ENCODE measurements at places on chromosomes 4 and X. TPM values are rescaled to one million over a fixed set of nuclear protein-coding genes. Genes with fewer than 3 reads are reported as not detected.
A peak's percentile ranks its signal among the peaks of the same experiment; 100 is the strongest.

DNA sequence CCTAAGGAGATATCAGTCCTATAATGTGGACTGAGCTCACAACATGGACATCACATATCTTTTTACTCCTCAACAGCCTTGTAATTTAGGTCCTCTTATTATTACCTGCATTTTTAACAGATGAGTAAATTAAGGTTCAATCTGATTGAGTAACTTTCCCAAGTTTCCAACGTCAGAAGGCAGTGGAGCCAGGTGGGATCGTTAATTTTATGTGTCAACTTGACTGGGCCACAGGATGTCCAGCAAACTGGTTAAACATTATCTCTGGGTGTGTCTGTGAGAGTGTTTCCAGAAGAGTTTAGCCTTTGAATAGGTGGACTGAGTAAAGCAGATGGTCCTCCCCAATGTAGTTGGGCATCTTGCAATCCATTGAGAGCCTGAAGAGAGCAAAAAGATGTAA, 59.0 kb upstream of the SLIT2 start:
- no peak for ATAC-seq

DNA sequence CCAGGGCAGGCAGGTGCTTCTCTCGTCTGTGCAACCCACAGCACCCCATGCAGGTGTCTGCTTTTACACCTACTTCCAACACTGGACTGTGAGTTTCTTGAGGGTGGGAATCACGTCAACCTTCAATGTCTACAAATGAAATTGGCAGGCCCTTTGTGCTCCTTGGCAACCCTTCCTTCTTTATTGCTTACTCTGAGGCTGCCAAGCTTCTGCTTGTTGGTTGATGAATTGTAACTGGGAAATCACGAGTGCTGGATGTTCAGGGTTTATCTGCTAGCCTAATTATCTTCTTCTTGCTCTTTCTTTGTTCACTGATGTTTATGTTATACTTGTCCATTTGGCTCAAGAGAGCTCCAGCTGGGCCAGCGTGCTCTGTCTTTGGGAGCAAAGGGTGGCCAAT, 2.5 kb upstream of the DGAT2L6 start:
- no peak for ATAC-seq

- no peak for ATAC-seq
These were observed 19.6 kb downstream of the VBP1 start for GRCh38 chrX:155235891-155236290.

- no peak for ATAC-seq
These were observed 226.9 kb upstream of the MID1 start for GRCh38 chrX:10847333-10847732.

DNA sequence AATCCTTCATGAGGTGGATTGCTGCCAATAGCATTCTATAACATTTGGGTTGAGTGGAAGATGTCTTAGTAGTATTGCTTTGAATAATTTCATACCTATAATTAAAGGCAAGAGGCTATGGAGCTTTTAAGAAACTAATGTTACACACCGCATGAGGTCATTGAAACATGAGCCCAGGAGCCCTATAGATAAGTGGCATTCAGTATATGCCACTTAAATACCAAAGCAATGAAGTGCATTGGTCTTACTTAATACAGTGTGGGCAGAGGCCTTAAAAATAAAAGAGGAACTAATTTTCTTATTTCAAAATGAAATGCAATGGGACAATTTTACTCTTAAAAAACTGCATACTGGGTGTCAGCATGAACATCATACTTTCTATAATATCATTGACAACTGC, 47.5 kb downstream of the SPATA18 start:
- no peak for ATAC-seq

GRCh38 chr4:40934676-40935075, 184.9 kb downstream of the NSUN7 start:
- ATAC-seq, result no peak

DNA sequence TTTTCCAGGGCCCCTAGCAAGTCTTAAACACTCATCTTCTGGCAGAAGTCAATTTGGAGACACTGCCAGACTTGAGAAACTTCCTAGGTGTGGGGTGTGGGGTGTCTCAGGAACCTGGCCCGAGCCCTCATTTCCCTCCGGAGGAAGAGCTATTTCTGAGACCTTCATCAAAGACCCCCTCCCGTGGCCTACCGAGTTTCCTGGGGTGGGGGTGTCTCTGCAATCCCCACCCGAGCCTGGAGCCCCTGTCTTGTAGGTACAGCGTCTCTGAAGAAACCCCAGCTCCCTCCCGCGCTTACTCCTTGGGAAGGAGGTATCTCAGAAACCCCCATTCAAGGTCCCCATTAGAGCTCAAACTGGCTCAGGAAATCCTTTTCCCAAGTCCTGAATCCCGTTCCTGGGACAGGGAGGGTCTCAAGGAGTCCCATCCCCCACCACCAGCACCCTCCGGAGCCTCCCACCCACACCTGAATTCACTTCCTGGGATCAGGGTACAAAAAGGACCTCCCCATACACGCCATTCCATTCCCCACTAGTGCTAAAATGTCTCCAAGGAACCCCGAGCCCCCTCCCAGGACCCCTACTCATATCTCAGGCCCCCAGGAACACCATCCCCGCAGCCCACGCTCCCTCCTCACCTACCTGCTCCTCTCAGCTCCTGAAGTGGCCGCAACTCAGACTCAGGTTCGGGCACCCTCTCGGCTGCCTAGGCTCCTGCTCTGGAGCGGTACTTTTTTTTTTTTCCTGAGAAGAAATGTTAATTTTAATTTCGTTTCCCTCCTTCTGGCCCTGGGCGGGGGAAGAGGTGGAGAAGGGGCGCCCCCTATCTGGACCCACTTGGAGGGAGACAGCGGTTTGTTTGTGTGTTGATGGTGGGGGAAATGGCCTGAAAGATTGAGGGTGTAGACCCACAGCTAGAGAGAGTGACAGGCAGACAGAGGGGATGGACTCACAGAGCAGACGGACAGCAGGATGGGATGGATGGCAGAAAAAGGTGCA, 1.1 kb downstream of the SLC38A5 start:
- peak; percentile 42 for ATAC-seq

DNA sequence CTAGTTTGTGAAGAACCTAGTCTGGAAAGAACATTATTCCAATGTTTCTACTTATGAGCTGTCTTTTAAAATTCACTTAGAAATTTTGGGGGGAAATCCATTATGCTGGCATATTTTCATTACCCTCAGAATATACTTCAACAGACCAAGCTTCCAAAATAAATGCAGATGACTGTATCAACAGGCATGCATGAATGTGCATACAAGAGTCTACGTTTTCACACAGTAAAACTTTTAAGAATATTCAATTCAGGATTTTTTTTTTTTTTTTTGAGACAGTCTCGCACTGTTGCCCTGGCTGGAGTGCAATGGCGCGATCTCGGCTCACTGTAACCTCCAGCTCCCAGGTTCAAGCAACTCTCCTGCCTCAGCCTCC, 49.7 kb downstream of the ABCG2 start:
- no peak for ATAC-seq

- no peak for ATAC-seq
These were observed 8.9 kb upstream of the NAP1L5 start for GRCh38 chr4:88706574-88706973.

DNA sequence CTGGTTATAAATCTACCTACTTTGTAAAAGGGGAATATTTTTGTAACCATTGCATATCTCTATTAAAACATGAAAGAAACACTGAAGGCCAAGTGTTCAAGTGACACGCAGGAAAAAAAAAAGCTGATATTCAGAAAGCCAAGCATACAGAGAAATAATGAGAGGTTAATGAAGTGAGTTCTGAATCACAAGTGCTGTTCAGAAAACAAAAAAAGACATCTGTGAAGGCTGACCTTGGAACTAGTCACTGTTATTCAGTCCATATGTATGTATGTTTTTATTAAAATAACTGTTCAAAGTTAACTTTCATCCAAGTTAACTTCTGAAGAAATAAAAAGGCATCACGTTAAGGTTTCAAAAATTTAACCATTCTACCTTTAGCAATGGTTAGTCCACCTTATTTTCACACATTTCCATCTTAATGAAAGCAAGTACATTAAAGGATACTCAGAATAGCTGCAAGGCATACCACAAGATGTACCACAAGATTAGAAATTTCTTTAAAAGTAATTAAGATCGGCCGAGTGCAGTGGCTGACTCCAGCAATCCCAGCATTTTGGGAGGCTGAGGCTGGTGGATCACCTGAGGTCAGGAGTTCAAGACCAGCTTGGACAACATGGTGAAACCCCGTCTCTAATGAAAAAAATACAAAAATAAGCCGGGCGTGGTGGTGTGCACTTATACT, 31.4 kb downstream of the SH3RF1 start:
- no peak for ATAC-seq

- ATAC-seq, result no peak
These were observed 1.2 kb downstream of the CXCL2 start for GRCh38 chr4:74097631-74098426.

GRCh38 chrX:40012868-40013265, 84.9 kb downstream of the BCOR start:
- peak; percentile 44 for ATAC-seq

DNA sequence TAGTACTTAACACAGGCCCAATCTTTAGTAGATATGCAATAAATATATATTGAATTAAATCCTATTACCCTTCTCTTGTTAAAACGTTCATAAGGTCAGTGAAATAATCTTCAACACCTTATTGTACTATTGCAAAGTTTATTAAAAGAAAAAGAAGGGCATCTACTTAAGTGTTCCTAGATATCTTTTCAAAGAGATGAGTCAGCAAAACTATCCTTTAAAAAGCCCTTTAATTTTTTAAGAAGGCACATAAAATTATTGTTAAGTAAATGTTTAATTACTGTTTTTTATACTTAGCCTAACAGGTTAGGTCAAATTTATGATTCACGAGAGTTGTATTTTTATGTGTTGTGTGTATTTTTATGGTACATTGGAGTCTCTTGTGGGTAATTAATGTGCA, 77.3 kb upstream of the PPP1R2C start:
- no peak for ATAC-seq

DNA sequence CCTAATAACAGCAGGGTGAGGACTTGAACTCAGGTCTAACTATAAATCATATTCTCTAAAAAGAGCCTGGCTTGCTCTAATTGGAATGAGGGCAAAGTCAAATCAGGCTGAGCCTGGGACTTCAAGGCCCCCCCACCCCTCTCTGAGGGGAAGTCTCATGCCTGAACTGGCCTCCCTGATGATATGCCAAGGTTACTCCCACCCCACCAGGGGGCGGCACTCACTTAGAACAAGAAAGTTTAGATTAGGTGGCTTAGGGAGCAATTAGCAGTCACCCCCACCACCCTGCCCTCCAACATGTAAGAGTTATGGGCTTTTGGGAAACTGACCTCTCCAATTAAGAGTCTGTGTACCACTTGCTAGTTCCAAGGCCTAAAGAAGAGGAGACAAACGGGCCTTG, 2.7 kb downstream of the FOXO4 start:
- peak; percentile 49 for ATAC-seq

- no peak for ATAC-seq
These were observed 183.9 kb downstream of the CPEB2 start for GRCh38 chr4:15186149-15186548.

- no peak for ATAC-seq
These were observed 75.5 kb downstream of the NAF1 start for GRCh38 chr4:163090997-163091684.

DNA sequence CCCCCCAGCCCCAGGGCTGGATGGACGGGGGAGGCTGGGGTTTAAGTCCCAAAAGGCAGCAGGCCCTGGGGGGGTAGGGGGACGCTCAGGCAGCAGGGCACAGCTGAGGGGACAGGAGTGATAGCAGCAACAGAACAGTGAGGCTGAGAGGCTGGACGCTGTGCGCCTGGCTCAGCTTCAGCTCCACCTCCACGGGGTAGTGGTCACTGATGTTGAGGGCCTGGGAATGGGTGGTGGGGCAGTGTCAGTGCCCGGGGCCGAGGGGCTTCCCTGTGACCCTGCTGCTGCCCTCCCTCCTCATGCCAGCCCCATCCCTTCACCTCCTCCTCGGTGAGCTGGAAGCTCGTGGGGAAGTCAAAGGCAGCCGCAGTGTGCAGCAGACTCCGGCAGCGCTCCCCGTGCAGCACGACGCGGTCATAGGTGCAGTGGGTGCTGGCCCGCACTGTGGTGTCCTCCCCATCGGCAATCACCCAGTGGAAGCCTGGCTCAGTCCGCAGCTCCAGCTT, 4.5 kb downstream of the RPL10 start:
- no peak for ATAC-seq

DNA sequence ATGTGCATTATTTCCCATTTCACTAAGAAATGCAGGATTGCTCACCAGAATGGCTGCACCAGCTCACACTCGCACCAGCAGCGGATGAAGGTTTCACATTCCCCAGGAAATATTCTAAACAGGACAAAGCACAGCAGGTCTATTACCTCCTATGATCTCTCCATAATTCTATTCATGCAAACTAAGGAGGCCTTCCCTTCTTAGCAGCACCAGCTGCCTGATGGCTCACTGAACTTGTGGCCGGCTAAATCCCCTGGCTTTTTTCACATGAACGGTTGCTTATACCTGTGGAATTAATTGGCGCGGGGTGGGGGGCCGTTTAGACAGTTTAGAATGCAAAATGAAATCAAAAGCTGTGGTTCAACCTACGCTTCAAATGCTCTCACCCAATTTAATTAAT, 73.5 kb upstream of the SRD5A3 start:
- no peak for ATAC-seq

The F11 gene
- total RNA-seq, result not detected

The GPR82 gene
- total RNA-seq, result not detected

The CT45A5 gene
- not detected for total RNA-seq

The ARHGAP36 gene
- not detected for total RNA-seq

The LANCL3 gene
- total RNA-seq, result 0.95 TPM

The DGAT2L6 gene
- total RNA-seq, result 0.22 TPM

The TMPRSS11A gene
- not detected for total RNA-seq
